Stimulated activated CD4-positive, alpha-beta T cell treated with anti-CD3 and anti-CD28 coated beads, TNF-alpha, amount 100 ng/mL, for 4 hours (primary cell): ENCODE measurements at places on chromosomes 3 and 15.

GRCh38 chr15:25849157-25849921 lies 13.8 kb downstream of the ATP10A start:
- no peak for DNase-seq

- DNase-seq = no peak
These were observed 175.8 kb upstream of the NANOGP8 start for GRCh38 chr15:35260941-35261340.

GRCh38 chr3:27802425-27802824 lies 80.3 kb upstream of the EOMES start:
- DNase-seq = no peak

DNA sequence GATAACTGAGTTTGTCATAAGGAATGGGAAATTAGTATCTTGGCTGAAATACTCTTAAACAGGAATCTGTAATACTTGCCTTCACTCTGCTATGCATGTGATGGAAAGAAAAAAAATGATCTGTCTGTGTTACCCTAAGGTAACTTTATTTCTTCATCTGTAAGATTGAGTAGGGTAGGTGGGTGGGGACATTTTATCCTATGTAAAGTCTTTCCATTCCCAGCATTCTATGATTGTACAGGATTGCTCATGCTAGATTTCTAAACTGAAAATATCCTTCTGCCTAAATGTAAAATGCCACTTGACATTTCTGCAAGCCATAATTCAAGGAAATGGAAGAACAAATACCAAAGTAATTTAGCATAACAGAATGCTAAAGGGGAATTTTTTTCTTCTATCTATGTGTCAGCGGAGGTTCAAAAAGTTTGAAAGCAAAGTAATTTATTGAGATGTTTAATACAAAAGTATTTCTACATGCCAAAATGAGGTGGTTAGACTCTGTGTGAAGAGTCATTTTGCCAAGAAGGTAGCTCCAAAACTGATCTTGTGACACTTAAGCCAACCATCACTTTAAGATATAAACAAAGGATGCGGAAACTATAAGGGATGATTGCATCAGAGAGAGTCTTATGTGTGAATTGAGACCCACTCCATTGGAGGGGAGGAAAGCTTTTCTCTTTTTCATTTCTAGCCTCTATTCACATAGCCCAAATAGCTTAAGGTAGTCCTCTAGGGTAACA lies 46.6 kb upstream of the SERPINI2 start:
- DNase-seq = no peak

GRCh38 chr3:124559846-124560574 lies 170.2 kb upstream of the UMPS start:
- DNase-seq = peak; percentile 9

GRCh38 chr3:167109746-167110145 lies 270.4 kb downstream of the ZBBX start:
- DNase-seq = no peak

GRCh38 chr3:153734777-153735551 lies 386.2 kb upstream of the ARHGEF26 start:
- DNase-seq = no peak

- no peak for DNase-seq
These were observed 87.8 kb downstream of the IGF2BP2 start for GRCh38 chr3:185737020-185737419.

DNA sequence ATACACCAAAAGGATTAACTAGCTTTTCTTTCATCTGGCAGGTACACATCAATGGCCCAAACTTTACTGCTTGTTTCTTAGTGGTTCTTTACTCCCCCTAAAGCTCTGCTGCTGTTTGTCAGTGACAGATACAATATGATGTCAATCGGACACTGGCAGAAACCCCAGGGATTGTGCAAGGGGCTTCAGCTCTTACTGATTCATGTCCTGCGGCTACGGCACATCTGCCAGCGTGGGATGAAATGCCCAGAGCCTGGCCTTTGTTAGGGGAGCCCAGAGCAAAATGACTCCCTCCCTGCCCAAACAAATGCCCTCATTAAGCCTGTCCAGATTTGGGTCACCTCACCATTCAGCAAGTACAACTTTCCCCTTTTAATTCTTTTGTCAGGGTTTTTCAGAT lies 28.3 kb downstream of the SRP14 start:
- no peak for DNase-seq

- DNase-seq = no peak
These were observed 24.0 kb downstream of the GOLIM4 start for GRCh38 chr3:168071591-168072322.

DNA sequence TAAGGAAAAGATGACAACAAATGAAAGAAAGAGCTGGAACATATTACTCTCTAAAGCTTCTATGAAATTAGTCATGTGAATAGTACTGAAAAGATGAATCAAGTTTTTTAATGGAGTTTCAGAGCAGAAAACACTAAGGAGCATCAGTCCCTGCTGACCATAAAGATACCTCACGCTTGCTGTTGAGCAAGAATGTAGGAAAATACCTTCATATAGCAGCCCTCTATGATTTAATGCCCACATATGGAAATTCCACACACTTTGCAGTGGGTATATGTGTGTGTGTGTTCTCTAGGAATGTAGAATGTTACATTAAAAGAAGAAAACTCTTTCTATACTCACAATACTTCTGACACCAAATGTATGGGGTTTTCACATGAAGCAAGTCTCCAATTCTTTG lies 355.0 kb downstream of the ERC2 start:
- no peak for DNase-seq

- no peak for DNase-seq
These were observed 728 bp downstream of the EIF2B5 start for GRCh38 chr3:184135911-184136260.

- no peak for DNase-seq
These were observed 17.2 kb upstream of the B4GALT4 start for GRCh38 chr3:119257654-119258410.
